ENCODE measurements at places on chromosomes 5 and 9.

GRCh38 chr5:135450952-135451351 lies 1.2 kb downstream of the TIFAB start:
- no peak for DNase-seq

- DNase-seq, result no peak
Observed at GRCh38 chr5:112737463-112738190, at the start of gene APC. TSS of gene APC (plus strand) at chr5:112737885. CDS start at chr5:112754891, 17,006 bp downstream.

DNA sequence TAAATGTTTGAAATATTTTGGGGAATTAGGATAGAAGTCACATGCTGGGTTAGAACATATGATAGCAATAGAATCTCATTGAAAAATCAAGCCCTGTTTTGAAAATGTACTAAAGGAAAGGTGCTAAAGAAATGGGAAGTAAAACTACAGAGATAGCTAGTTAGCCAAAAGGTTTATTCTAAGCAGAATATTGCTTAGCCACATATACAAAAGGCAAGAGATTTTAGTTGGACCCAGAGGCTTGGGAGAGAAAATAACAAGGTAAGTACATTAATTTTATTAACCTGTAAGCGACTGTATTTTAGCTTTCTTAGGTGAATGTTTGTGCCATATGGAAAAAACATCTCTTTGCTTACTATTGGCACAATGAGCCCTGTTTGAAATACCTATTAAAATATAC lies 108.3 kb downstream of the RPS23 start:
- no peak for DNase-seq

DNA sequence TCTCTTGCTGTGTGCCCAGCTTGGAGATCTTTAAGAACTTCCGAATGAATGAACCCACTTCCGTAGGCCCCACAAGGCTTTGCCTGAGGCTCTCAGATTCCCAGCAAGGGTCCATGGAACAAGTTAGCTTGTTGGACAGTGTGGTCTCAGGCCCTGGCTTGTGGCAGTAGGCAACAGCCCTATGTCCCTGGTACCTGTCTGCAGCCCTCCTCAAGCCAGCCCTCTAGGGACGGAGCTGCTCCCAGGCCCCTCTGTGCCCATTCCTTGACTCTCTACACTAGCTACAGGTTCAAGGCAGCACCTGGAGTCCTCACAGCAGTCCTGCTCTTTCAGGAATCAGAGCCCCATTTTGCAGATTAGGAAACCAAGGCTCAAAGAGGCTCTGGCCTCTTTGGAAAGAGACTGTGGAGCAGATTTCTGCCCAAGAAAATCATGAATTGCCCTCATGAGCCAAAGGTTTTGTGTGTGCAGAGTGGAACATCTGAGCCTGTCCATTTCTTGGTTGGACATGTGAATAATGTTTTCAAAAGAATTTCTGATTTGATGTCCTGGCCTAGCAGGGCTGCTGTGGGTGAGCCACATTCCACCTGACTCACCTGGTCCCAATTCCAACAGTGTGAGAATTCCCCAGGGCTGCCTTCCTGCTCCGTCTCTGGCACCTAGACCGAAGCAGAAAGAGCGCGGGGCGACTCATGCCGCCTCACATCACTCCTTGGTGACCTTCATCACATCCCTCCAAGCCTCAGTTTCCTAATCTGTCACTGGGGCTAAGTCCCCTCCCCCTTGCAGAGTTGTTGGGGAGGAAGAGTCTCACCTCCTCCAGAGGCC lies 131.7 kb downstream of the BARX1 start:
- DNase-seq, result no peak

GRCh38 chr9:70389621-70390266 lies 24.7 kb downstream of the KLF9 start:
- no peak for DNase-seq

All from NCI-H1417 treated with DMSO at 0.1 percent for 48 hours (cell line).